Amniotic stem cell (primary cell): ENCODE measurements at places on chromosomes 1 and 21.

GRCh38 chr1:76961820-76962207, 94.5 kb downstream of the ST6GALNAC5 start:
- no peak for DNase-seq

DNA sequence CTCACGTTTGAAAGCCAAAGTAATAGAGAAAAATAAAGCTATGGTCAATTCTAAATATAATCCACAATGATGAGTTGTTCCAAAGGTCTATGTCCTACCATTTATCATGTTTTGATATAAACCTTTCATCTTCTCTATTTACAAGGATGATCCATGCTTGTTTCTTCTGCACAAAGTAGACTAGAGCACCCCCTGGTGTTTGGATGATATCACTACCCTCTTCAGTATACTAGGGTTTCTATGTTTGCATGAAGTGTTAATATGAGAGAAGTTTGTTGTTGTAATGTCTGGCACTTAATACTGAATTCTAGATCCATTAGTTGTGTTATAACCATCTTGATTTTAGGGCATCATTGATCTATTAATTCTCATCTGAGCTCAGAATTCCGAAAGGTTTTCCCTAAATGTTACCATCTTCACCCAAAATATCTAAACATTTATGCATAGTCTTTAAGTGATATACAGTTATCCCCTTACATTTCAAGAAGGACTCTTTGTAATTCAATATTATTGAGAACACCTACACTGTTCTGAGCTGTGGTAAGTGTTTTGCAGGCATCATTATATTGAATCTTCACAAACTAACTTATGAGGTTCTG, 21.1 kb downstream of the CLDN8 start:
- DNase-seq = no peak

DNA sequence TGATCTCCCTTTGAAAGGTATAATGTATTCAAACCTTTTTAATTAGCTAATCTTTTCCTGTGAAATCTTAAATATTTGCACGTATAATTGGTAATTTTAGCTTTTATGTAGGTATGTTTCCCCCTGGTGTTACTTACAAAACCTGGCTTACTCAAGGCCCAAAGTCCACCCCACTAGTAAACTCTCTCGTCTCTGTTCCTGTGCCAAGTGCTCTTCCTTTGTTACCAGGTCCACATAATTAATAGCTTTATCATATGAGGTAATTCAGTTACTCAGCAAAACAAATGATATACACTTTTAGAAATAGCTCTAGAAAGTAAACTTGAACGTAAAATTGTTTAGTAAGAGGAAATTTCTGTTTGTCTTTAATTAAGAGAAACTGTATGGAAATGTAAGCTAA, 36.7 kb downstream of the NFIA start:
- no peak for DNase-seq

- DNase-seq = no peak
These were observed 20.8 kb downstream of the DMBX1 start for GRCh38 chr1:46510341-46510997.

DNA sequence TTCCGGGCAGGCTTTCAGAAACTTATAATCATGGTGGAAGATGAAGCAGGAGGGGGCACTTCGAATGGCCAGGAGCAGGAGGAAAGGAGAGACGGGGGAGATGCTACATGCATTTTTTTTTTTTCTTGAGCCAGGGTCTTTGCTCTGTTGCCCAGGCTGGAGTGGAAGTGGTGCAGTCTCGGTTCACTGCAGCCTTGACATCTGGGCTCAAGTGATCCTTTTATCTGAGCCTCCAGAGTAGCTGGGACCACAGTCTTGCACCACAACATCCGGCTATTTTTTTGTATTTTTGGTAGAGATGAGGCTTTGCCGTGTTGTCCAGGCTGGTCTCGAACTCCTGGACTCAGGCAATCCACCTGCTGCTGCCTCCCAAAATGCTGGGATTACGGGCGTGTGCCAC, 61.6 kb downstream of the SELENOF start:
- no peak for DNase-seq

- DNase-seq = no peak
These were observed 185.4 kb downstream of the TTLL7 start for GRCh38 chr1:83813576-83813975.

DNA sequence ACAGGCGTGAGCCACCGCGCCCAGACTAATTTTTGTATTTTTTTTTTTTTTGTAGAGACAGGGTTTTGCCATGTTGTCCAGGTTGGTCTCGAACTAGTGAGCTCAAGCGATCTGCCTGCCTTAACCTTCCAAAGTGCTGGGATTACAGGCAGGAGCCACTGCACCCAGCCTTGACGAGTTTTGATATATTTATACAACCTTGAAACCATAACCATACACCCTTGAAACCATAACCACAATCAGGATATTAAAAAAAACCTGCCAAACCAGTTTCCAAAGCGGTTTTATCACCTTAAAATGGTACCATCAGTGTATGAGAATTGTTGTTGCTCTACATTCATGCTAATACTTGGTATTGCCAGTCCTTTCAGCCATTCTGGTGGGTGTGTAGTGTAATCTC, 3.7 kb upstream of the PHACTR4 start:
- DNase-seq = no peak

GRCh38 chr21:31803039-31804007, 69.5 kb upstream of the HUNK start:
- no peak for DNase-seq

- no peak for DNase-seq
These were observed 24.2 kb downstream of the CAPZB start for GRCh38 chr1:19461220-19461554.

DNA sequence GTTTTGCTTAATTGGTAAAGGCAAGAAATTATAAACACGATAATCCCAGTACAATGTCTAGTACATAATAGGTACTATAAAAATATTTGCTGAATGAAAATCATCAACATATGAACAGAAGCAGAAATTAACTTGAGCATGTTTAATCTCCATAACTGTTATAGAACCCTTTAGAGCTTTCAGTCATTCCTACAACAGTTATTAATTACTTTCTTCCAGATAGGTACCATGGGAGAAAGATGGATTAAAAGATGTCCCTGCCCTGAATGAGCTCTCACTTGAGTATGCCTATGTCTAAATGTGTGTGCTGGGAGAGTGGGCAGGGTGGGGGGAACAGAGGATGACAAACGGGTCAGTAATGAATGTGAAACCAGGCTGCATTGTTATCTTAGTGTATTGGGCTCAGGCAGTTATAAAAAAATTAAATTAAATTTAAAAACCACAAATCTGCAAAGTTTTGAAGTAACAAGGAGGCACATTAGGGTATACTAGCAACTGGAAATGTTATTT, 2.4 kb downstream of the EPS15 start:
- DNase-seq = no peak

DNA sequence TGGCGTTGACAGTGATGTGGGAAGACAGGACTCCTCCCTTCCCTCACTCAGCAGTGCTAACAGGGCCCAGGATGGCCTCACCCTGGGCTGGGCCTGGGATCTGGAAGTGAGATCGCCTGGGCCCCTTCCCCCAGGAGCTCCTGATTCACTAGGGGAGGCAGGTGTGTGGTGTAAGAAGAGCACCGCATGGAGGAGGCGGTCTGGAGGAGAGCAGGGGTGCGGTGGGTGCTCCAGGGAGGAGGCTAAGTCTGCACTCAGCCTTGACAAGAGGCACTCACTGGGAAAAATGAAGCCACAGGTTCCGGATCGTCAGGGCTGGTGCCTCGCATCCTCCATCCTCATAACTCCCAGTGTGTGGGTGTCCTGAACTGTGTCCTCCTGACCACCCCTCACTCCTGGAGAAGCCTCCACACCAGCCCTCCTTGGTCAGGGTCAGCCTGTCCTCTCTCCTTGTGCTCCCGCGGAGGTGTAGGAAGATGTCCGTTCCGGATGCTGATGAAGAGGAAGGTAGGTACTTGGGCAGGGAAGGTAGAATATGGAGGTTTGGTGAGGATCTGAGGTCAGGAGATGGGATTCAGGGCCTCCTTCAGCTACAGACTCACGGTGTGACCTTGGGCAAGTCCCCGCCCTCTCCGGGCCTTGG, 142.1 kb upstream of the WNT4 start:
- DNase-seq = no peak

- no peak for DNase-seq
These were observed 88.2 kb downstream of the TIAM1 start for GRCh38 chr21:31255896-31256295.

GRCh38 chr1:118396829-118397495, 211.9 kb upstream of the SPAG17 start:
- no peak for DNase-seq

DNA sequence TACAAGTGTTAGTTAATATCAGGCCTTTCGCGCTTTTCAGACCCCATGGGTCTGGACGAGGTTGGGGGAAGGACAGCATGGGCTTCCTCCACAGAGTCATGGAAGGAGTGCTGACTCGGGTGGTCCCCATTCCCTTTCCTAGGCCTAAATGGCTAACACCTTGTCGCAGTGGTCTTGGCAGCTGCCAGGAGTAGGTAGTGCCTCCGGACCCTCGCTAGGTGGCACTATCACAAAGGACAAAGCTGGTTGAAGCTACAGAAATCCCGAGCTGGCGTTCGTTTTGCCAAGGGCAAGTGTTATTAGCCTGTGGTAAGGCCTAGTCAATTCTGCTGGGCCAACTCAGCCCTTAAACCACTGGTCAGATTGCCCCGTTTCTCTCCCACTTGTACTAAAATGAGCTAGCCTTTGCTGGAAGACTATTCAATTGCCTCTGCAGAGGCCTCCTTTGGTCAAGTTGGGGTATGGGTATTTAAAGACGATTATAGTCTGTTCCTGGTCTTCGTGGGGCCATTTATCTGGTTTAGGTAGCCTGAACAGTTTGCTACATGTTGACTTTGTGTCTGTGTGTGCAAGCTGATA, 1.1 kb upstream of the UBE2Q1 start:
- peak; percentile 93 for DNase-seq

- no peak for DNase-seq
These were observed 303.7 kb downstream of the HLX start for GRCh38 chr1:221182791-221183533.

- DNase-seq = no peak
These were observed 122.2 kb downstream of the POU2F1 start for GRCh38 chr1:167342846-167343245.

DNA sequence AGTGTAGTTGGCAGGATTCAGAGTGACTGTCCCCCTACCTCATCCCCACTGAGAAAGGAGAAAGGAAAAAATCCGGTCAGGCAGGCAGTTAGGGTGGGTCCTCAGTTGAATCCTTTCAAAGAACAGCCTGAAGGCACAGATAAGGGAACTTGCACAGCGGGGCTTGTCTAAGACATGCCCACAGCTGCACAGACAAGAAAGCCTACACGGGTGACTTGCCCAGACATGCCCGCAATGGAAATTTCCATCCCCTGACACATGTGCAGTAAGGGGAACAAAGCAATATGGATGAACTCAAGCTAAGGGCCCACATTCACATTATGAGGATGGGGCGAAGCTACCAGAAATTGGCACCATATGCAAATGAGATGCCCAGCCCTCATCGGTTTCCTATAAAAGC, 82.5 kb downstream of the DESI2 start:
- DNase-seq = no peak

DNA sequence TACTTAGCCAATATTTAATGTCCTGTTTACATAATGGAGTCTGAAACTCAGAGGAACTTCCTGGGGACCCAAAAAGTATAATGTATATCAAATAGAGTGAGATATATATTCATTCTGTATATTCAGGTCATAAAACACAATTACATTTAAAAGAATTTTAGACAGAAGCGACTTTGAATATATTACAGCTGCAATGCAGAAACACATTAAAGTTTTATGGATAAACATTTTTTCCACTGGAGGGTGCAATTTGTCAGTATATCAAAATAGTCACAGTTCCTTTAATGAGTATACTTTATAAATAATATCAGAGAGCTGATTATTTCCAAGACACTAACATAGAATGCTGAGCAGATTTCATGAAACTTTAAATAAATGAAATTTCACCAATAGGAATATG, 43.9 kb upstream of the CRB1 start:
- DNase-seq = no peak

- DNase-seq = no peak
These were observed at the start of gene PTAFR for GRCh38 chr1:28176492-28177470. Gene PTAFR (minus strand): TSS chr1:28176690. CDS start chr1:28151021, 25,669 bp downstream.

DNA sequence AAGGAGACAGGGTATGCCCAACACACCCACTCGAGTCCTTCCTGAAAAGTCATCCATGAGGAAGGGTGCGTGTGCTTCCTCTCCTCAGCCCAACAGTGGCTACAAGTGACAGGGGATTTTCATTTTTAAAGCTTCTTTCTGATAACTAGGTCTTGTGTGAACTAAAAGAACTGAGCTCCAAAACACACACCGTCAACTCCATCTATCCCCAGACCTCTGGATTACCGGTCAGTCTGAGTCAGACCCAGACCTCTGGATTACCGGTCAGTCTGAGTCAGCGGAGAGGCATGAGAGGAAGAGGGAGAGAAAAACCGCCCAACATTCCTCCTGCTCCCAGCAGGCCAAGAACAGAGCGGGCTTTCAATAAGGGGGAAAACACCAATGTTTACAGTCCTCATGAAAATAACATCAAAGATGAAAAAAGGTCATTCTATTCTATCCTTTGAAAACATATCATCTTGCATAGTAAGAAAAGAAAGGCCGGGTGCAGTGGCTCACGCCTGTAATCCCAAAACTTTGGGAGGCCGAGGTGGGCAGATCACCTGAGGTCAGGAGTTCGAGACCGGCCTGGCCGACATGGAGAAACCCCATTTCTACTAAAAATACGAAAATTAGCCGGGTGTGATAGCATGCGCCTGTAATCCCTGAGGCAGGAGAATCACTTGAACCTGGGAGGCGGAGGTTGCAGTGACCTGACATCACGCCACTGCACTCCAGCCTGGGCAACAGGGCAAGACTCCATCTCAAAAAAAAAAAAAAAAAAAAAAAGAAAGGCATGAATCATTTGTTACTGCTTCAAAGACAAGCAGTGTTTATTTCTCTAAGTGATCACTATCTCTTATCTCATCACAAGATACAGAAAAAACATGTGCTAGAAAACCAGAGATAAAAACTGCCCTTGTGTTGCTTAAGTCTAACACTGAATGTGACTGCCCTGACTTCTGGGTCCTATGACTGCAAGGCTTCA, 3.4 kb downstream of the PTTG1IP start:
- DNase-seq = peak; percentile 89

DNA sequence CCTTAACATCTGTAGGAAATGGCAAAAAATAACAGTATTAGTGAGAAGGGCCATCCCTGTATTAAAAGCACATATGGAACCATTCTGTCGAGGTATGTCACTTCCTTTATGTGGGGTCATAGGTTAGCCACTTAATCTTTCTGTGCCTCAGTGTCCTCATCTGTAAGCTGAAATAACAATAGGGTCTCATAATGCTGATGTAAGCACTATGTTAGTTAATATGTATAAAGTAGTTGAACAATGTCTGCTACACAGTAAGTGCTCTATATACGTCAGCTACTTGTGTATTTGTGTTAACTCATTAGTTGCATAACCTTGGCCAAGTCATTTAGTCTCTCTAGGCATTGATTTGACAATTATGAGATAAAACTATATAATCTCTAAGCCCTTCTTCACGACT, 11.8 kb downstream of the PLPPR5 start:
- no peak for DNase-seq

- no peak for DNase-seq
These were observed 87.8 kb downstream of the NMNAT2 start for GRCh38 chr1:183330335-183330734.

DNA sequence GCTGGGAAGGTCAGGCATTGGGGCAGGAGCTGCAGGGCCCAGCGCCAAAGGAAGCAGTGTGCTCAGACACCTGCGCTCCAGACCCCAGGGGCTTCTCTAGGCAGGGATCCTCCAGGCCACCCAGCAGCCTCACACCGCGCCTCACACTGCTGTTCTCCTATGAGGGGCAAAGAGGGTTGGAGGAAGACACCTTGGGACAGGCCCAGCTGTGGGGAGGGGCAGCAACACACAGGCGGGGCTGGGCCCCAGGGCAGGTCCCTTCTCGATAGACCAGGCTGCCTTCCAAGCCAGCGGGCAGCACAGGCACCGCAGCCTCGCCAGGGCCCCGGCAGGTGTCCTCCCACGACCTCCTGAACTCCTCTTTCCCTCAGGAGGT, 20.7 kb upstream of the PRSS38 start:
- DNase-seq = no peak
